Calu3 (cell line): ENCODE measurements at places on chromosomes 7 and 10. TPM values are rescaled to one million over a fixed set of nuclear protein-coding genes. Genes with fewer than 3 reads are reported as not detected.

PRSS37 gene
- total RNA-seq, result not detected in 2 replicates

DPY19L1 gene
- total RNA-seq, result 88.1 and 90.4 TPM in 2 replicates

IGFBP3 gene
- total RNA-seq, result 221 and 315 TPM in 2 replicates

ITGA8 gene
- total RNA-seq, result not detected in 2 replicates

OPN4 gene
- not detected in 2 replicates for total RNA-seq
